Left renal cortex interstitium (tissue), 4 donors: ENCODE measurements at places on chromosomes 3 and 15. TPM values are rescaled to one million over a fixed set of nuclear protein-coding genes. Genes with fewer than 3 reads are reported as not detected.

DNA sequence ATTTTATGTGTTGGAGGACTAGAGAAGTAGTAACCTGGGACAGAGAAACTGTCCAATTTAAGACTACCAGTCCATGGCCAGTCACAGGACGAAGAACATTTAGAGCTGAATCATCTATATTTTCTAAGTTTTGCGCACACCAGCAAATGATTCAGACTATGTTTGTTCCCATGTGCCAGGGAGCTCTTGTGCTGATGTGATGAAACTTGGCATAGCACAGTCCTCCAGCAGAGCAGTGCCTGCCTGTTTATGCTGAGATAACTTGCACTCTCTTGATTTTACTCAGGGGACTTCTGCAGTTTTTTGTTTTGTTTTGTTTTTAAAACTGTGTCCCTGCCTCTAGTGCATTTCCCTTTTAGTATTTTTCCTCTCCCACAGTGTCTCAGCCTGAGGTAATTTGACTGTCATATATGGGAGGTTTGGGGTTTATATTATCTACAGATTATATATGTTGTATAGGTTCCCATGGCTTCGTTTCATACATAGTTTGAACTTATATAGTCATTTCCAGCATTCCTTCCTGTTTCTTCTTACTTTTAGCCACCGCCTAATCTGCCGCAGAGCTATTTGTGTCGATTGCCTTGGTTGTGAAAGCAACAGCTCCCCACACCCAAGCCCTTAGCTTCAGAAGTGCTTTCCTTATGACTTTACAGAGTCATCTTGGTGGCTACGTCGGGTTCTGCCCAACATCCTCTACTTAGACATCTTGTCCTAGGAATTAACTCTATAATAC lies 45.5 kb downstream of the PPM1L start:
- DNase-seq = no peak

DNA sequence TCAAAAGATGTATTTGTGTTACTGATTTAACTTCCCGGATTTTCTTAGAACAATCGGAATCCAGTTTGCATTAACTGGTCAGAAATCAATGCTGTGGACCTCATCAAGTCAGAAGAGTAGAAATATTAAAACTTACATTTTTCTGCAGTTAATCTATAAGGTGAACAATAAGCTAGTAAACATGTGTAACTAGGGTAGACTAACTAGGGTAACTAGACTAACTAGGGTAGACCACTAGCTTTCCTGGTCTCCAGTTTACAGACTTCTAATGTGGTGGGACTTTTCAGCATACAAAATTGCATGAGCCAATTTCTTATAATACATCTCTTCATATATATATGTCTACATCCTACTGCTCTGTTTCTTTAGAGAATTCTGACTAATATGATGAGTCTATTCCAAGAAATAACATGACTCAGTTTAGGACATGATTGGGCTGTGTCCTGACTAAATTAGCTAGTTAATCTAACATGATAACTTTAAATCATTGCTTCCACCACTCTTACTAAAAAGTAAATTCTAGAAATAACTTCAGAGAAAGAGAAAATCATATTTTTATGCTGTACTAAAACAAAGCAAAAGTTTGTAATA lies 5.3 kb downstream of the PLSCR2 start:
- no peak for DNase-seq

- DNase-seq = no peak
These were observed 96.8 kb downstream of the CHDH start for GRCh38 chr3:53749448-53749847.

GRCh38 chr15:76470691-76471090 lies 134.1 kb downstream of the ISL2 start:
- no peak for DNase-seq

DNA sequence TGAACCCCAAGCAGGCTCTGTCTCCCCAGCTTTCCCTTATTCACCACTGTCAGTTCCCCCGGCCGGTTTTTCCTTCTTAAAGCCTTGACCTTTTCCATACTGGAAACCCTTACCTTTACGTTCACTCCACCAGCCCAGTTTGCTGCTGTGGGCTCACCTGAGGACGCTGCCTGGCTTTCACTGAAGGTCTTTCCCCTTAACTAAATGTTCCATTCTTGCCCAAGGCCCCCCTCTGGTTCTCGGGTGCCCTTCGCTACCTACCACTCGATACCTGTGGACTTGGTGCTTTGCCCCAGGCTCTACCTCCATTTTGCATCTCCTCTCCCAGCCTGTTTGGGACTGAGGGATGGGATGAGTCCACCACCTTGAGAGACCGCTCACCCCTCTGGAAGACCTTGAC lies 851 bp downstream of the AP2M1 start:
- DNase-seq = no peak

DNA sequence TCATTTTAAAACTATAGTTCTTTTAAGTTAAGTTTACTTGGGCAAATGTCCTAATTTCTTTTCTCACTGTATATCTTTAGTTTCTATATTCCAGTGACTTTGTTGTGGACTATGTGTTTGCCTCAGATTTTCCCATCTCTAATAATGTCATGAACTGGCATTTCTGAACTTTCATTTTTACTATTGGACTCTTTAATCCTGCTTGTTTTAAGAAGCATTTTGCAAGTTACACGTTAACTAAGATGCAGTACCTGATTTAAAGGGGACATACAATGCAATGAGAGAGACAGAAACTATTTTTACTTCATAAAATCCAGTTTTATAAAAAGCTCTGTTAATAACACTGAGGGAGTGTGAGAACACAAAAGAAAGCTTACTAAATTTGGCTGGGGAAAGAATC lies 58.6 kb upstream of the PHLDB2 start:
- DNase-seq = no peak

The ATP8B4 gene
- polyA plus RNA-seq = 3.2 TPM

The SPINK8 gene
- not detected for polyA plus RNA-seq

The ATP13A5 gene
- 0.17 TPM for polyA plus RNA-seq

The CATSPER2 gene
- polyA plus RNA-seq = 5.8 TPM

The TM4SF18 gene
- 24.4 TPM for polyA plus RNA-seq

The ZNF860 gene
- polyA plus RNA-seq = 3.3 TPM
